Hematopoietic multipotent progenitor cell treated with erythropoietin and hydrocortisone succinate and interleukin-3 and kit ligand, for 15 days (in vitro differentiated cells): ENCODE measurements at places on chromosomes 3 and 15.

GRCh38 chr3:4693620-4694019 is 200.5 kb downstream of the ITPR1 start:
- no peak for DNase-seq

GRCh38 chr15:87197981-87198380 is 1058.6 kb downstream of the NTRK3 start:
- no peak for DNase-seq

DNA sequence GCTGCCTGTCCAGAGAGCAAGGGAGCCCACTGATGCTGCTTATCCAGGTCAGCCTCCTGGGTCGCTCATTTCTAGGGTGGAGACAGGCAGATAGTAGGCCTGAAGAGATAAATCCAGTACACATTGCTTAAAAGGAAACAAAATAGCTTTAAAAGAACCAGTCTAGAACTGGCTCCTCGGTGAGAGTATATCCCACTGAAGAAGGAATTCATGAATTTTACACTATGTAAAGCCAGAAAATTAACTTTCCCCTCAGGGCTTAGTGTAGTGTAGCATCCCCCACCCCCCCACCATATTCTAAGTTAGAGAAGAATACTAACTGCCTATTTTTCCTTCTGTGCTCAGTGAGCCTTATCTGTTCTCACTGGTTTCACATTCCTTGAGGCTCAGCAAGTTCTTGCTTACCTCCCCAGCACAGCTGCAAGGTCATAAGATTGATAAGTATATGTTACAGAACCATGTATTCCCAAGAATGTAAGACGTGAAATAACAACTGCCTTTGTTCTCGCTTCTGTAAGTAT is 30.5 kb upstream of the NOX5 start:
- peak; percentile 77 for DNase-seq

DNA sequence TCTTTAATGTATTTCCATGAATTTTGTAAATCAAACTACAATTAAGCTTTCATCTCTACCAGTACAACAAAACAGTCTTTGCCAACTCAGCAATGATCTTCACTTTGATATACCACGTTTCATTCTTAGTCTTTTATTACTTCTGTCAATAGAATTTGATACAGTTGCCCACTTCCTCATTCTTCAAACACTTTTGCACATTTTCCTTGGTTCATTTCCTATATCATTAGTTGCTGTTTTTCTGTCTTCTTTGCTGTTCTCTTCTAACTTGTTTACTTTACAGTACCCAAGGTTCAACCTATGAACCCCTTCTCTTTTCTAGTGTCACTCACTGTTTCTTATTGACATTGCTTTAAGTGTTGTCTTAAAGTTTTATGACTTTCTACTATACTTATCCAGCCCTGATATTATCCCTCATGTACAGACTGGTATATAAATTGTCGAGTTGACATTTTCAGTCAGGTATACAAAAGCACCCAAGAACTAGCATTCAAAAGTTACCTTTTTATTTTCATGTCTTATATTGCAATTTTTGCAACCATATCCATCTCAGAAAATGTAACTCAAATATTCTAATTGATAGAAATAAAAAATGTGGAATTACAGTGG is 903.1 kb downstream of the NSUN3 start:
- DNase-seq: no peak

DNA sequence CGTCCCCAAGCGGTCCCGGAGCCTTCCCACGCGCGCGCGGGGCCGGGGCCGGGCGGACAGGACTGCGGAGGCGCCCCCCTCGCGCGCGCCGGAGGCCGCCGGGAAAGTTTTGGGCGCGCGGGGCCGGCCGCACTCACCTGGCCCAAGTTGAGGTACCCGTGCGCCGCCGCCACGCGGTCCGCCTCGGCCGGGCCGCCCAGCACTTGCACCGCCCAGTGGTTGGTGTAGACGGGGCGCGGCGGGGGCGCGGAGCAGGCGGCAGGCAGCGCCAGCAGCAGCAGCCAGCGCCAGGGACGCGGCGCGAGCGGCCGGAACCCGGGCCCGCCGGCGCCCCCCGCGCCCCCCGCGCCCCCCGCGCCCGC is 289 bp downstream of the PCSK6 start:
- DNase-seq: peak; percentile 66

DNA sequence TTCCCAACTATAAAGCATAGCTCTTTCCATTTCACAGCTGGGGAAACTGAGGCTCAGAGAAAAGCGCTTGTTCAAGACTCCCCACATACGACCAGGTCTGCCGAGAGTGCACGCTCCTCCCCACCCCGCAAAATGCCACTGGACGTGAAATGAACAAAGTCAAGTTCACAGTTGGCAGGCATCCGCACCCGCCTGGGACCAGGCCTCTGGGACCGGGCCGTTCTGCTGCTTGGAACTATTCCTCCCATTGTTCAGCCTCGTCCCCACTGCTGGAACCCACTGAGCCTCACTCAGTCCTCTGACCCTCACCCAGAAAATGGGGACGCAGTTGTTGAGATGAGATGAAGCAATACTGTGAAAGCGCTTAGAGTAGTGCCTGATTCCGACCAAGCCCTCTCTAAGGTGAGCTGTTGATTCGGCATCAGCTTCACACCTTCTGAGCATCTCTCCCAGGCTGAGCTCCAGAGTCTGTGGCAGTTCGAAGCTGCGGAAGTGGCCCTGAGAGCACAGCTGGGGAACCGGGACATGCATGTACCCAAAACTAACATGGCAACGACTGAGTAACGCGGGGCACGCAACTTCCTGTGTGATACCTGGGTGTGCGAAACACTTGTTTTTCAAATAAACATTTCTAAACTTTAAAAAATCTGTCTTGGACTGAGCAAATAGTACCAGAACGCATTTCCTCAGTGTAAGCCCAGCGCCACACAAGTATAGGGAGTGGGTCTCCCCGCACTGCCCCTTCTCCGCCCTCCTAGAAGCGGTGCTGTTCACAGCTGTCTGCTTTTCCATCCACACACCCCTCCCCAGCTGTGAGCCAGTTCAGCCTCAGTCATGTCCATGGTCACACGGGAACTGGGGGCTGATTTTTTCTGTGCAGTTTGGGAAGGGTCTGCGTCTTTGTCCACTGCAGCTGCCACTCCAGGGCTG is 93.4 kb downstream of the CHSY1 start:
- DNase-seq: no peak

DNA sequence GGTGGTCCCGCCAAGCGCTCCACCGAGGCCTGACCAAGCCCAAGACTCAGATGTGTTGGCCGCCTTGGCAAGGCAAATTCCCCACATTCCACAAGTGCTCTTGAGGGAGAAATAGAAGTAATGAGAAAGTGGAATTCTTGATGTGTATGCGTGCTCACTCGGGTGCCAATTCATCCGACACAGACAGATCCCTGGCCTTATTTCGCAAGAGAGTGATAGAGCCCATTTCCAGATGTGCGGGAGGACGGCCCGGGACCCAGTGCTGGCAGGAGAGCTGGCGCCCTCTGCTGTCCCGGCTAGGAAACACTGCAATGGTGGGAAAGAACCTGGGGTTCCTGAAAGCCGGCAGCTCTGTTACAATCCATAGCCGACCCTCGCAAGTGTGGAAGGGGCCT is 76.0 kb downstream of the HMG20A start:
- peak; percentile 55 for DNase-seq

- no peak for DNase-seq
Measured at GRCh38 chr3:132071043-132071442, 36.2 kb upstream of the CPNE4 start.

DNA sequence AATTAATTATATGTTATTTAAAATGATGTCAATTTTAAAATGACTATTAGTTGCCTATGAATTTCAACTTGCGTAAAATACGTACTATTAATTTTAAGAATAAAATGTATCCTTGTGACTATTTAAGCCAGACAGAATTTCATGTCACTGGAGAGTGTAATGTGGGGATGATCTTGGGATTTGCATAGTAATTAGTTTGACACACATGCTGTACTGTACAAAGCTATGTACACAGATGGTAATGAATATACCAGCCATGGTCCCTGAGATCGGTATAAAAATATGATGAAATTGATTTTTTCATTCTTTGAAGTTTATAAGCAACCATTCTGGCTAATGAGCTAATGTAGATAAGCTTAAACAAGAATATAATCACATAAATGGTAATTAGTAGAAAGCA is 134.4 kb upstream of the ROBO1 start:
- DNase-seq: no peak

DNA sequence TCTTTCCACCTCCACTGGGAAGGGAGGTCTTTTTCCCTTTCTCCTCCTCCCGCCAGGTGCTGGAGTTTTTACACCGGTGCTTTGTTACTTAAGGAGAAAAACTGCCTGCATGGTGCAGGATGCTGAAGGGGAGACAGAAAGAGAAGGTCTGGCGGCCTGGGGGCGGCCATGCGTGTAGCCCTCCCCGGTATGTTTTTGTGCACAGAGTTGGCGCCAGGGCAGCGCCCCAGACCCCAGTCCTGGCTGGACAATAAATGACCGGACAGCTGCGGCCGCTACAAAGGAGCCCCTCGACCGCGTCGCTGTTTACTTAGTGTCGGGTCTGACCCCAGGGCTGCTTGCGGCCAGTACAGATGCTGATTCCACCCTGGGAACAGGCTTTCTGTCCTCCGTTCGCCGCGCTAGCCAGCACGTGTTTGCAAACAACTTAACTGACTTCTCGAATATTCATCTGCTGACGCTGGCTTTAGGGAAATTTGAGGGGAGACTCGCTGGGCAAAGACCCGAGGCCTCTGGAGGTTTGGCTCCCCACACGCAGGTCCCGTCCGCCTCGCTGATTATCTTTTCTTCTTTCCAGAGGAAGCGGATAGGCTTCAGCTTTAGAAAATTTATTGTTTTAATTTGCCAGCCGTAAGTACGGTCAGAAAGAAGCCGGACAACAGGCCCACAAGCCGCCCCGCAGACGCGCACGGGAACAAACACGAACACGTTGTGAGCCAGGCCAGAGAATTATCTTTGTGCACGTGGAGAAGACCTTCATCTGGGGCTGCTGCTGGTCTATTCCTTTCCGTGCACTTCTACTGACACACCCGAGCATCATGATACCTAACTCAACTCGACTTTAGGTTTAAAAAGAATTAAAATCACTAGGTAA is 46.9 kb downstream of the ZIC4 start:
- no peak for DNase-seq

- no peak for DNase-seq
Measured at GRCh38 chr3:61673651-61674050, 112.3 kb downstream of the PTPRG start.

- no peak for DNase-seq
Measured at GRCh38 chr3:128942161-128942952, 51.5 kb downstream of the CFAP92 start.

- no peak for DNase-seq
Measured at GRCh38 chr3:23760325-23760724, 45.4 kb upstream of the UBE2E1 start.

DNA sequence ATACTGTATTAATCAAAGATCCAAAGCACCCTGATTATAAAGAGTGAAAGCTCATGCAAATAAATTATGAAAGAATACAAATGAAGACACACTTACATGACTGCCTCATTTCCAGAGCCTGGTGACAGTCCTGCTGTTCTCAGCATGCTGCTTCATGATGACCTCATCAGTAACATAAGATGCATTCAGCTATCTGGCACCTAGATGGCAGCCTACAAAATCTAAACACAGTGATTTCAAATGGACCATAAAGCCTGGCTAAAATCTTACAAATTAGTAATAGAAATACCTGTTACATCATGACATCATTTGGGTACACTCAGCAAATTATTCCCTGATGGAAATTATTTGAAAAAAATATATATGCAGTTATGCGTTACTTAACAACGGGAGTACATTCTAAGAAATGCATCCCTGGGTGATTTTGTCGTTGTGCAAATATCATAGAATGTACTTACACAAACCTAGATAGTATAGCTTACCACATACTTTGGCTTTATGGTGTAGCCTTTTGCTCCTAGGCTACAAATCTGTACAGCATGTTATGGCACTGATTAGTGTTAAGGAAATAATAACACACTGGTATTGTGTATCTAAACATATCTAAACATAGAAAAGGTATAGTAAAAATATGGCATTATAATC is 207.2 kb downstream of the EPHA3 start:
- DNase-seq: no peak

DNA sequence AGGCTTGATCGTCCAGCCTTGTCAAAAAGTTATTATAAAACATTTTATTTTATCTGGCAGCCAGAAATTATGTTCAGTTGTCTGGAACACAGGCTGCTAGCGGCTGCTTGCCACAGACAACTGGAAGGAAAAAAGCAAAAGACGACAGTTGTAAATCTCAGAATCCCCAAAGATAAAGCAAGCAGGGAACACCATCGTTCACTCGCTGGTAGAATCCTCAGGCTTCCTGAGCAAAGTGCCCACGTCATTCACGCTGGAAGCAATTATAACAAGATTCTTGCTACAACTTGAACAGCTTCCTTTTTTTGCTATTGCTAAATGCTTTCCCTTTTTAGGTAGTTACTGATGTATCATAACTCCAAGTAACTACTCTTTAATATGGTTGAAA is 33.6 kb downstream of the ADAMTS17 start:
- DNase-seq: no peak

DNA sequence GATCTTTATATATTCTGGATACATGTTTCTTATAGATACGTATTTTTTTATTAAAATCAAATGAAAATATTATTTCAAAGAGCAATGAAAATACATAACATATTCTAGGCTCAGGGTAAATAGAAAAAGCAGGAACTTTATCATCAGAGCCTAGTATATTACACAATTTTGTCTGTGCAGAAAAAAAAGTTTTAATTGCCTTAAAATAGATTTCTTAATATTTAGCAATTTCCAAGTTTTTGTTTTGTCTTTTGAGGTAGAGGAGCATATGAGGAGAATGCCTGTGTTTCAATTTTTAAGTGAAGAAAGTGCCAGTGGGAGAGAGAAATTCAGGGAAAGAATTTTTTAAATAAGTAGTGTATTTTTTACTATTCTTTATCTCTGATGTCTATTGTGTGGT is 10.5 kb downstream of the CAPN7 start:
- no peak for DNase-seq

DNA sequence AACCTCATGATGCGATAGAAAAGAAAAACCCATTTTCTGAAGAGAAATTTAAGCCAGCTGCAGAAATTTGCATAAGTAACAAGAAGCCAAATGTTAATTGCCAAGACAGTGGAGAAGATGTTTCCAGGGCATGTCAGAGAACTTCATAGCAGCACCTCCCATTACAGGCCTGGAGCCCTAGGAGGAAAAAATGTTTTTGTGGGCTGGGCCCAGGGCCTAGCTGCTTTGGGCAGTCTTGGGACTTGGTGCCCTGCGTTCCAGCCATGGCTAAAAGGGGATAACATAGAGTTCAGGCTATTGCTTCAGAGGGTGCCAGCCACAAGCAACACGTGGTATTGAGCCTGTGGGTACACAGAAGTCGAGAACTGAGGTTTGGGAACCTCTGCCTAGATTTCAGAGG is 10.9 kb upstream of the DAZL start:
- no peak for DNase-seq

DNA sequence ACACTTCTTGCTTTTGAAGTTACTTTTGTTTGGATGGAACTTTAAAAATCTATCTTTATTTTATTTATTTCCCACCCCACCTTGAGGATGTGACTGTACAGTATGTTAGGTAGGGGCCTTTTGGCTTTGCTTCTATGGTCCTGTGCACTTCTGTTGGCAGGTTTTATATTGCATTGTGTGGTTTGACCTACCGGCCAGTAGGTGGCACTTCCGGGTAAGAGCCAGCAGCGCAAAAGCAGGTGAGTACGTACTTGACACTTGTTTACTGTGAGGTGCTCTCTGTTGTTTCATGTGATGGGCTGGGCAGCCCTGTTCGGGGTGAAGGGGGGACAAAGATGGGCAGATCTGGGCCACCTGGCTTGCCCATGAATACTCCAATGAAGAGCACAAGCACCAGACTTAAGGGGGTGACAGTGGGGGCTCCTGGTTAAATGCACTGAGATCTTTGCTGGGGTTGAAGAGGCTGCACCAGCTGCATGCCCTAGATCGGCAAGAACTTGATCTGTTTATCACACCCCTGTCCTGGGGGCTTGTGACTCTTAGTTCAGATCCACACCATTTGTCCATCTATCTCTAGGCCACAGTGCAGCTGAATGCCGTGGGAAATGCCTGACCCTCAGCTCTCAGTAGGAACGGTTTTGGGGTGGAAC is 131.6 kb downstream of the NLGN1 start:
- no peak for DNase-seq
